T follicular helper cell (primary cell): ENCODE measurements at places on chromosomes 4 and X.

DNA sequence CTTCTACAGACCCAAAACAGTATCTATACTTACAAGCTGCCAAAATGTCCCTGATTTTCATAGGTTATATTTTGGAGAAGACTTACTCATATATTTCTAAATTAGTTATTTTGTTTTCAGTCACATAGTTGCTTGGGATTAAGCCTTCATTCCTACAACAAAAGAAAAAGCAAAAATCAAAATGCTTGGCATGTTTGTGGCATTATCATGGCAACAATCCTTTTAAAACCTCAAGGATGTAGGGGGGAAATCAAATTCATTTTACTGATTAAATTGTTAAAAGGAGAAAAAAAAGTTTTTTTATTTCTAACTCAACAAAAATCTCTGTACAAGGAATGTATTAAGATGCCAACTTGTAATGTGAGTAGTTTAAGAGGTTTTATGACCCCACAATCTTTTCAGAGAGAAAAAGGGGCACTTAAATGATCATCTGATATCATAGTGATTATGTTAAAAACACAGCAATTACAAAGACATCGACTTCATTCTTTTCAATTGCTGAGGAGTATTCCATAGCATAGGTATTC, 23.5 kb downstream of the TXK start:
- no peak for DNase-seq

- DNase-seq = no peak
These were observed 80.5 kb upstream of the HELT start for GRCh38 chr4:184937745-184938144.

DNA sequence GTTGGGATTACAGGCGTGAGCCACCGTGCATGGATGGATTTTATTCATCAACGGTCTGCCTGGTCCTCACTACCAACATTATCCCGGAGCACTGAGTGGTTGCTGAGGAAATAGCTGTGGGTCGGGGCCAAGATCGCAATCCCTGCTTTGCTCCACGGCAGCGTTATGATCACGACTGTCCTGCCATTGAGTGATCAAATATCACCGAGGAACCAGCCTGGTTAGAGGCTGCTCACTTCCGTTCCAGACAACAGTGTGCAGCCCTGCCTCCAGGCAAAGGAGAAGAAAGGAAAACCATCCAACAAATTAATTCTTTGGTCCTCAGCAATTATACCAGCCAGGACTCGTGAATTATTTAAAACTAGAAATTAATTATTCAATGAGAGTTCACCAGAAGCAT, 70.6 kb upstream of the TBL1X start:
- DNase-seq = no peak

DNA sequence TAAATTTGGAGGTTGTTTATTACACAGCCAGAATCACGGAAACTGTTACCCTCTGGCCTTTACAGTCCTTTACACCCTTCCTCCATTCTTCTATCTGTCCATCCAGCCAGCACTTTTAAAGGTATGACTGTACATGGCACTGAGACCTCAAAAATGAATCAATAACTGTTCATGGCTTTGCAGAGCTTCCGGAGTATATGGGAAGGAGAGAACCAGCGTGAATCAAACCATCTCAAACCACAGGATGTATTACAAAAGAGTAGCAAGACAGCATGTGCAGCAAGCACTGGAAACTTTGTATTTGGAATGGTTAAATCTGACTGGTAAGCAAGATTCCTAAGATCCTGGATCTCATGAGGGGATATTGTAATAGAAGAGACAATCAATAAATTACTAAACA, 228.5 kb upstream of the CASK start:
- no peak for DNase-seq

- peak; percentile 43 for DNase-seq
These were observed 5.9 kb downstream of the ZFYVE28 start for GRCh38 chr4:2412534-2412884.

DNA sequence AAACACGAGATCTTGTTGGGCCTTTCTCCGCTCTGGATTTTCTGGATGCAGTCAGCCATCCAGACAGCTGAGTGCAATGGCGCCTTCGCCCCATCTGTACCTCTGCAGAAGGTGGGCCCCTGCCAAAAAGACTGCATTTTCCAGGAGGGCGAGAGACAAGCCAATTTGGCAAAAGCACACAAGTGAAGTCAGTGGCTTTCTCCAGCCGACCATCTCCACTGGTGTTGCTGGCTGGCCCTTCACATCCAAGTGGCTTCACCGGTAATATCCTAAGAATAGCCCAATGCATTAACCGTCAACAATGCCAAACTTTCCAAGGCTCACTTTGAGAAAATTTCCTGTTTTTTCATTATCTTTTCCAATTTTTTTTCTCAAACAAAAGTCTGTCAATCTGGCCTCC, 96.2 kb upstream of the MXRA5 start:
- no peak for DNase-seq

DNA sequence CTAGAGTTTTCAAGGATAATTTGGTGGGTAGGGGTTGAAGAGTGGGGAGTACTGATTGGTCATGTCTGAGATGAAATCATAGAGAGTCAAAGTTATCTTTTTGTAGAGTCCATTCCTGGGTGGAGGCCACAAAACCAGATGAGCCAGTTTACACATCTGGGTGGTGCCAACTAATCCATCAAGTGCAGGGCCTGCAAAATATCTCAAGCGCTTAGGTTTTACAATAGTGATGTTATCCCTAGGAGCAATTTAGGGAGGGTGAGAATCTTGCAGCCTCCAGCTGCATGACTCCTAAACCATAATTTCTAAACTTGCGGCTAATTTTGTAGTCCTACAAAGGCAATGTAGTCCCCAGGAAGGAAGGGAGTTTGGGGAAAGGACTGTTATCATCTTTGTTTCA, 988.3 kb upstream of the LCORL start:
- DNase-seq = no peak

GRCh38 chrX:109719264-109719663, 13.8 kb downstream of the ACSL4 start:
- DNase-seq = no peak

DNA sequence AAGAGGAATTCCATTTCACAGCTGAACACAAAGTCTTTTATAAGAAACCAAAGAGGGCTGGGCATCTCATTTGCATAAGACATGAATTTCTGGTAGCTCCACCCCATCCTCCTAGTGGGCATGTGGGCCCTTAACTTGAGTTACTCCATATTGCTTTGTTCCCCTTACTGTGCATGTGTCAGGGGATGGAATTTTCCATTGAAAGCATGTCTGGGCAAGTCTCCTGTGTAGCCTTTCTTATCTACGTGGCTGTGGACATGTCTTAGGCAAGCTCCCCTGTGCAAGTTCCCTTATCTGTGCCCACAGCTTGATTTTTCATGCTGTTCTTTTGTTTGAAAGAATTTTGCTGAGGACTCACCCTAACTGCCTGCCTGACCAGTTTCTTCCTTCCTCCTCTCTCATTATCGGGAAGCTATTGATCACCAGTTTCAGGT, 123.5 kb upstream of the JADE1 start:
- no peak for DNase-seq

GRCh38 chrX:153707406-153707805, 16.8 kb downstream of the BCAP31 start:
- DNase-seq = no peak

GRCh38 chr4:139247241-139247640, 32.8 kb downstream of the MGARP start:
- DNase-seq = no peak

GRCh38 chr4:145842224-145842887, 96.3 kb downstream of the ZNF827 start:
- no peak for DNase-seq

DNA sequence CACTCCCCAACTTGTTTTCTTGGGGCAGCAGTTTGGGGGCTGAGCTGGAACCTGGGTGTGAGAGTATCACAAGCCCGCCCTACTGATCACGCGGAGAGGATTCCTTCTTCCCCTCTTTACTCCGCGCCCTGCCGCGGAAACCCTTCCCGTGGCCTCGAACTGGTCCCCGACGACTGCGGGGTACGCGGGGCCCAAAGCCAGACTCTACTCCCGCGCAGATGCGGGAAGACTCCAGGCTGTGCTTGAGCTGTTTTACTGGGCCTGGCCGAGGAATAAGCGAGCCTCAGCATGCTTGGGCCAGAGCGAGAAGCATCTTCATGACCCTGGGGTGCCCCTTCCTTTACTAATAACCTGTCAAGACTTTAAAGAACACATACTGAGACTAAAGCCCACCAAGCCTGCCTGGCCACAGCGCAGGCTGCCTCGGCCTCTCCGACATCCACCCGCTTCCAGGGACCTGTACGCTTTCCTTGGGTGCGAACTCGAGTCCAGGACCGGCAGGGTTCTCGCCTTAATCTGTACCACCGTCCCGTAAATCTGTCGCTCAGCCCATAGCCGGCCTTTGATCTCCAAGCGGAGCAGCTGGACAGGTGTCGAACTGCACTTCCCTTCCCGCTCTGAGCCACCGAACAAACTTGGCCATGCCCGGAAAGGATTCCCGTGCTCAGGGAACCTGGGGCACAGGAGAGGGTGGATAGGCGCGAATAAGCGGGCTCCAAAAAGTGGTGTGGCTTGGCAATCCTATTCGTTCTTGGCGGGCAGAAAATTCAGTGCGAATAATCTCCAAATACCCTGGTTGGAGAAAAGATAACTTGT, 55.0 kb upstream of the TMEM33 start:
- DNase-seq = no peak

GRCh38 chr4:61648264-61648663, 448.1 kb downstream of the ADGRL3 start:
- DNase-seq = no peak

DNA sequence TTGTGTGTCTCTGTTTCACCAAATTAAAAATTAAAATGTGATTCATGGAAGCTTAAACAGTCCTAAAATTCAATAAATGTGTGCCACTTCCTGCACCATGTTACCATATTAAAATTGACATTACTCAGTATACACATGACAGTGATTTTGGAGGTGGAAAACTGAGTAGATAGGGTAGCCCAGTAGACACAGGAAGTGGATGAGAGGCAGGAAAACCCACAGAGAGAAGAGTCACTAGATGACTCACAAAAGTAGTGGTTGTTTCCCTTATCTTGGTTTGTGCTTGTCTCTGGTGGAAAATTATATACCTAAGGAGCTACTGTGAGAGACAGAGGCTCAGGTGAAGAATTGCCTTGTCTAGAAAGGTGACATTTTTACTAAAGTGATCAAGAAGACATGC, 375.8 kb upstream of the CXorf51B start:
- DNase-seq = no peak

- no peak for DNase-seq
These were observed 494 bp downstream of the SPOCK3 start for GRCh38 chr4:167233685-167234315.

DNA sequence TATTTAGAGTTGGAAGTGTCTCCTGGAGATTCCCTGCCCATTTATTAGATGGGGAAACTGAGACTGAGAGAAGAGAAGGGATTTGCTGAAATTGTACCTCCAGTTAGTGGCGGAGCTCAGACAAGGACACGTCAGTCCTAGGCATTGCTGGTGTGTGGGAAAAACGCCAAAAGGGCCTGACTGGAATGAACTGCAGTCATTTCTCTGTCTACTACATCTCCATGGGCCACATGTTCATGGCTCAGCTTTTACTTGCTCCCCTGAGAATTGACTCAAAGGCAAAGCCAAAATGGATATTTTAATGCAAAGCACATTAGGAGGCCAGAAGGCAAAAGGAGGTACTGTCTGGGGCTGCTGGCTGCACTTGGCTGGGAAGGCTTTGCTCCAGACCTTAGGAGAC, 3.9 kb downstream of the TFDP3 start:
- no peak for DNase-seq

DNA sequence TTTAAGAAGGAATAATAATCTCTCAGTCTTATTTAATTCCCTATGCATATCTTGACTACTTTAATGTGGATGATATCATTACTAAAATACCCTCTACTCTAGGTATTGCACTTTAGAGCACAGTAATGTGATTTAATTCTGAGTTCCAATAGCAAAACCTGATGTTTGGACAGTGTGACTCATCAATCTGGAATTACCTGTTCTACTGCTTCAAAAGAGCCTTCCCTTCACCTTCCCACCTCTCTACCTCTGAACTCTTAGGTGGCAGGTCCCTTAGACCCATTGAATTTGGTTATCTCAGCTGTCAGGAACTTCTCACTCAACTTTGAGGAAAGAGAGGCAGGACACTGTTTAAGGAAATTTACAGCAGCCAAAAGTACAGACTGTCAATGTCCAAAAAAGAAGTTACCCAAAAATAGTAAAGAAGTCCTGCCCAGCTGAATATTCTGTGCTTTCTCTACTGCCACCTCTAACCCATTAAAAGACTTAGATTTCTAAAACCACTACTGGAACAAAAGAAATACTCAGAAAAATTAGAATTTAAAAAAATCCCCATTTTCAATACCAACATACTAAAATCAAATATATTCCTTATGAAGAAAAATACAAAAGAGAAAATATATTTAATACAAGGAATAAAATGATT, 123.1 kb upstream of the GPM6A start:
- no peak for DNase-seq

DNA sequence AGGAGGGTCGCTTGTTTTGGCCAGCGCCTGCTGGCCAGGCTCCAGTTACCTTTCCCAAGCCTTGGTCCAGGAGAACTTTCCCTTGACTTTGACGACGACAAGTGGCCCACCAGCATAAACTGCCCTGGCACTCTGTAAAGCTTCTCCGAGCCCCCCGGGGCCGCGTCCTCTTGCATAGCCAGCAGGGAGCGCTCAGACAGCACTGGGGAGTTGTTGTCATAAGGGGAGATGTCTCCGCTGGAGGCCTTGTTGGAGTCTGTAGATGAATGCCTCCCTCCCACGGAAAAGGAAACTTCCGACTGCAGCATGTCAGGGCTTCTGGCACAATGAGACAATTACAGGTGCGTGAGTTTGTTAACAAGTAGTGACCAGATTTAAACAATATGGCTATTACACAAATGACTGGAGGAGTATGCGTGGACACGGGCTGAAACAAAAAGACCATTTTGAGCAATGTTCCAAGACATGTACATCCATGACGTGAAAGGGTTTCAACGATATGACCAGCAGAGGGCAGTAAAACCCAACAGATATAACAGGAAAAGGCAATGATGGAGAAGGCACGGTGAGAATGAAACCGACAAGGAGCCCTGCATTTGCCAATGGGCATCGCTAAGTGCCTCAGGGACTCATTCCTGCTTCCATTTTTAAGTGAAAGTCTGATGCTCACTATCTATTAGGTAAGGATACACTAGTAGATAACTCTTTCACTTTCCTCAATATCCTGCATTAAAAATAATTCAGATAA, 33.0 kb downstream of the HCCS start:
- peak; percentile 27 for DNase-seq

GRCh38 chrX:1542994-1543725, 6.2 kb upstream of the P2RY8 start:
- no peak for DNase-seq
